Breast epithelium (tissue), 4 donors: ENCODE measurements at places on chromosomes 2 and 18. TPM values are rescaled to one million over a fixed set of nuclear protein-coding genes. Genes with fewer than 3 reads are reported as not detected.

DNA sequence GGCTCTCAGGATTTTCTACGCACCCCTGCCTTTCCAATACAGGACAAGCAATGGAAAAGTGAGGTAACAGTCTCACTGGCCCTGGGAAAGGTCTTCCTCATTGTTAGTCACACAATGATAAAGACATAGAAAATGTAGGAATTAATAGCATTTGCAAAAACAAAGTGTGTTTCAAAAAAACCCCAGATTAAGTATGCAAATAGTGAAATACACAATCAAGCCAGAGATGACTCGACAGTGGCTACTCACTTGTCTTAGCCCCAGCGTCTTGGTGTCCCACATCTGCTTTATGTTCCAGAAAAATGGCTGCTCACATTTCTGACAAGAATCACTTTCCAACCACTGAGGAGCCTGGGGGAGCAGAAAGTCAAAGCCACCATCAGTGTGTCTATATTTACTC is 47.0 kb upstream of the AP1S3 start:
- no peaks in the 10 kb centered on the region for H3K36me3 ChIP-seq
- H3K4me1 ChIP-seq = no peaks in the 10 kb centered on the region
- H3K27ac ChIP-seq = no peak overlapping the region
- H3K27me3 ChIP-seq = no peaks in the 10 kb centered on the region
- no peak for DNase-seq
- H3K4me3 ChIP-seq = no peak overlapping the region

DNA sequence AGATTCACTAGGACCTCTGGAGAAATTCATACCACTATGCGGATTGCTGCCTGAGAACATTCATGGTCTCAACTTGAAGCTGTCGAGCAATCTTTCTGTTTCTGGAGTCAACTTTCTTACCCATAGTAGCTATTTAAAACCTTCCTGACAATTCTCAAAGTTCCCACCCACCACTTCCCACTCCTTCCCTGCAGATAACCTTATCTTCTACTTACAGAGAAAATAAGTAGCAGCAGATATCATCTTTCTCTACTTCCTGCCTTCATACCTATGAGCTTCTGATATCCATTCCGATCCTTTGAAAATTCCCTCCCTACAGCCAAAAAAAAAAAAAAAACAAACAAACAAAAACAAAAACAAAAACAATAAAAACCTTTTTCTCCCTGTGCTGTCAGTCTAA is 81.2 kb upstream of the CYRIA start:
- no peaks in the 10 kb centered on the region for H3K4me1 ChIP-seq
- H3K4me3 ChIP-seq = no peak overlapping the region
- H3K27ac ChIP-seq = no peak overlapping the region
- DNase-seq = no peak
- no peaks in the 10 kb centered on the region for H3K36me3 ChIP-seq

GRCh38 chr2:129709956-129710598 is 269.4 kb upstream of the RAB6C start:
- H3K27me3 ChIP-seq = no peaks in the 10 kb centered on the region
- no peak overlapping the region for H3K27ac ChIP-seq
- no peaks in the 10 kb centered on the region for H3K4me1 ChIP-seq
- H3K36me3 ChIP-seq = no peaks in the 10 kb centered on the region

The GLI2 gene
- total RNA-seq = 0.96 TPM

DNA sequence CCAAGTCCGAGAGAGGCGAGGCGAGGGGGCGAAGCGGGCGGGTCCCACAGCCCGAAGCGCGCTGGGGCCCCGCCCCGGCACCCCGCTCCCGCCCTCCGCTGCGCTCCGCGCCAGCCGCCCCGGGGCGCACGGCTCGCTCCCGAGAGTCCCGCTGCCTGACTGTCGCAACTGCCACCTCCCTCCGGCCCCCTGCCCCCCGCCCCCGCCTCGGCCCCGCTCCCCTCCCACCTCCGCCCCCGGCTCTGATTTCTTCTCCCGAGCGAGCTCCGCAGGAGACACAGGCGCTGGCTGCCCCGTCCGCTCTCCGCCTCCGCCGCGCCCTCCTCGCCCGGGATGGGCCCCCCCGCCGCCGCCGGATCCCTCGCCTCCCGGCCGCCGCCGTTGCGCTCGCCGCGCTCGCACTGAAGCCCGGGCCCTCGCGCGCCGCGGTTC is at the start of gene WNT6:
Gene WNT6, plus strand, starts transcription at position 250 of the 432 bp plus-strand sequence. CDS start 233 bp downstream, outside the sequence.
- DNase-seq = no peak
- H3K27me3 ChIP-seq = peaks cover 3% of the 10 kb centered on the region
- peak within 1 kb of the TSS; percentile 58 for H3K27ac ChIP-seq
- H3K4me3 ChIP-seq = peak within 1 kb of the TSS; percentile 81
- no peaks in the 10 kb centered on the region for H3K4me1 ChIP-seq
- H3K36me3 ChIP-seq = no peaks in the 10 kb centered on the region

The LIMS3 gene
- total RNA-seq = 1.6 TPM

DNA sequence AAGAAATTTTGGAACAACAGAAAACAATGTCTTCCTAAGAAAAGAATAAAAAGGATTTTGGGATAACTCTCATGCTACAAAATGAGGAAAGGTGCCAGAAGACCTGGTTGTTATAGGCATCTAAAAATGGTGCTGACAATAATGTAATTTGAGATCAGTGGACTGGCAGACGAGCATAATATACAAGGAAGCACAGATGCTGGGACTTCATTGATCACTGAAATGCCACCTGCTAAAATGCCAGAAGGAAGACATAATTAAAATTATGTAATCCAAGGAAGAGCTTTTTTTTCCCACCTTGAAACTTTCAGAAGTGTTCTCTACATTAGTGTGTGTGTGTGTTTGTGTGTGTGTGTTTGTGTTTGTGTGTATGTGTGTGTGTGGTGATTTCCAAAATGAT is 535.9 kb downstream of the XIRP2 start:
- DNase-seq = no peak
- no peaks in the 10 kb centered on the region for H3K4me1 ChIP-seq
- no peaks in the 10 kb centered on the region for H3K36me3 ChIP-seq
- no peak overlapping the region for H3K27ac ChIP-seq
- H3K4me3 ChIP-seq = no peak overlapping the region
